Daoy (cell line): ENCODE measurements at places on chromosomes 12 and 14. TPM values are rescaled to one million over a fixed set of nuclear protein-coding genes. Genes with fewer than 3 reads are reported as not detected.

The KRT3 gene
- total RNA-seq, result not detected in 2 replicates

The PACS2 gene
- total RNA-seq, result 11.6 and 28.2 TPM in 2 replicates

The ENDOU gene
- 0.11 TPM in 1 of 2 replicates, not detected in the other for total RNA-seq

The SCNN1A gene
- 0.23 TPM in 1 of 2 replicates, not detected in the other for total RNA-seq

The HCAR1 gene
- 0.03 and 0.23 TPM in 2 replicates for total RNA-seq

The KLRD1 gene
- 0.29 TPM in 1 of 2 replicates, not detected in the other for total RNA-seq

The KRT78 gene
- 1.2 TPM in 1 of 2 replicates, not detected in the other for total RNA-seq

The FOXA1 gene
- 6.5 and 11.2 TPM in 2 replicates for total RNA-seq

The HOXC10 gene
- 5.3 and 18.7 TPM in 2 replicates for total RNA-seq

The LTBP2 gene
- 7.6 and 9.6 TPM in 2 replicates for total RNA-seq

The TPI1 gene
- total RNA-seq, result 1,485 and 1,599 TPM in 2 replicates

The SOX5 gene
- total RNA-seq, result 1.0 and 2.0 TPM in 2 replicates

The ERBB3 gene
- 0.63 TPM in 1 of 2 replicates, not detected in the other for total RNA-seq

The TAS2R8 gene
- total RNA-seq, result not detected in 2 replicates

The GNB3 gene
- 0.71 and 1.4 TPM in 2 replicates for total RNA-seq

The CDCA4 gene
- 79.0 and 86.9 TPM in 2 replicates for total RNA-seq

The GMFB gene
- 146 and 151 TPM in 2 replicates for total RNA-seq

The GPR65 gene
- total RNA-seq, result 0.03 TPM in 1 of 2 replicates, not detected in the other

The OLR1 gene
- total RNA-seq, result 0.06 TPM in 1 of 2 replicates, not detected in the other

The OTUB2 gene
- total RNA-seq, result 2.7 and 3.1 TPM in 2 replicates

The RERGL gene
- total RNA-seq, result not detected in 2 replicates
